ENCODE measurements at places on chromosomes 3 and 15. TPM values are rescaled to one million over a fixed set of nuclear protein-coding genes. Genes with fewer than 3 reads are reported as not detected.
A peak's percentile ranks its signal among the peaks of the same experiment; 100 is the strongest.

GRCh38 chr3:6524479-6524878 is 336.4 kb upstream of the GRM7 start:
- H3K4me1 ChIP-seq = no peaks in the 10 kb centered on the region
- H3K27ac ChIP-seq = no peak overlapping the region
- no peak overlapping the region for H3K4me3 ChIP-seq
- H3K27me3 ChIP-seq = no peaks in the 10 kb centered on the region

- H3K36me3 ChIP-seq = no peaks in the 10 kb centered on the region
- no peak overlapping the region for H3K4me3 ChIP-seq
- DNase-seq = no peak
- no peaks in the 10 kb centered on the region for H3K4me1 ChIP-seq
- H3K27ac ChIP-seq = no peak overlapping the region
Observed at GRCh38 chr15:92715758-92716157, 60.2 kb upstream of the FAM174B start.

DNA sequence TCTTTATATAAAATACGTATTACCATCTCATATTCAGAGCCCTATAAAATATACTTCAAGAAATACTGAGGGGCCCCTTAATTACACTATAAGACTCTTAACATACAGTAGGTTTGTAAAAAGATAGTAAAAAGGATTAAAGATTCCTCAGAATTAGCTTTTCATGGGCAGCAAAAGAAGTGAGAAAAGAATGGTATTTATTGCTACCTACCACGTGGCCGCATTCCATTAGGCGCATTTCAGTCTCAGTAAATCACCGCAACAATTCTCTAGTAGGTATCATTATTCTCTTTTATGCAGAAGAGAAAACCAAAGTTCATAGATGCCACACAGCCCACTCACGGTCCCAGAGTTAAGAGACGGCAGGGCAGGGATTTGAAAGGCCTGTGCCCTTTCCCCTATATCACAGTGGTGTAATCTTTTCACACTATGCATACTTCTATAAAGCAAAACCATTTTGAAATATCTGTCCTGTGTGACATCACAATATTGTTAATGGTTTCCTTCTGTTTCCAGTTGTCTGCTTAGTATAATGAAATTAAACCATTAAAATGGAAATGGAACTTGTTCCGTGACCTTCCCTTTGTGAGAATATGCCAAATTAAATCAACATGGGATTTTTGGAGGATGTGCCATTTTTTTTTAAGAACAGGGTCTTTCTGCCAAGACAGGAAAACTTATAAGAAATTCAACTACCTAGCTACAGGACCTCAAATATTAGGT is 1072.2 kb downstream of the FHIT start:
- DNase-seq = no peak
- H3K4me1 ChIP-seq = no peaks in the 10 kb centered on the region
- H3K27ac ChIP-seq = no peak overlapping the region

DNA sequence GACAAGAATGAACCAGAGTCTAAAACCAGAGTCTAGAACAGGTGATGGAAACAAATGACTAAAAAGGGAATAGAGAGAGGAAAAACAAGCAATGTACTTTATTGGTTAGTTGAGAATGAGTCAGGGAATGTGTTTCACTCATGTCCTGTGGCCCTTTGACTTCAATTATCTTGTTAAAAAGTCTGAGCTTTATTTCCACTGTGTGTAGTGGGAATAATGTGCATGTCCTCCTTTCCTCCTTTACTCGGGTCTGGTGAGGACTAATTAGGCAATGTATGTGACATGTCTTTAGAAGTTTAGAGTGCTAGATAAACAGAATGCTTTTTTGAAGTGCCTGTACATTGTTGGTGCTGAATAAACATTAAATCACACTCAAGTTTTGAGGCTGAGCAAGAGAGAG is 21.3 kb downstream of the LSAMP start:
- H3K4me3 ChIP-seq = no peak overlapping the region
- H3K4me1 ChIP-seq = no peaks in the 10 kb centered on the region
- no peaks in the 10 kb centered on the region for H3K27me3 ChIP-seq

DNA sequence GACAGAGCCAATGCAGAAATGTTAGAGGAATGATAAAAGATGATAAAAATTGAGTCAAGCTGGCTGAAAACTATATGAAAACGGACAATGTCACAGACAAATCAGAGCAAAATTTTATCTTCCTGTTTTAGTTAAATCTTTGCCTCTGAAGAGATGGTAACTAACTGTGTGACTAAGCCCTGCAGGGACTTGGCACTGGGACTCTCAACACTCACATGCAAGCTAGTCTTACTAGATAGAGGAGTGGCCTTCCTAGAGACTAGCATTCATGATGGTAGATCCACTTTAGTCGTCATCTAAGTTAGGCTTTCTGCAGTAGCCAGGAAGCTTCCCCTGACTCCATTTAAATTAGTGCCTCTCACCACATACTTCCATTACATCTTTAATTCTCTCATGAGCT is 4.1 kb downstream of the CCDC191 start:
- no peak overlapping the region for H3K27ac ChIP-seq
- no peak overlapping the region for H3K4me3 ChIP-seq
- H3K4me1 ChIP-seq = peaks cover 3% of the 10 kb centered on the region
- no peaks in the 10 kb centered on the region for H3K36me3 ChIP-seq
- DNase-seq = no peak

GRCh38 chr3:64354221-64354620 is 129.0 kb upstream of the PRICKLE2 start:
- no peaks in the 10 kb centered on the region for H3K27me3 ChIP-seq
- H3K4me1 ChIP-seq = no peaks in the 10 kb centered on the region
- DNase-seq = no peak

DNA sequence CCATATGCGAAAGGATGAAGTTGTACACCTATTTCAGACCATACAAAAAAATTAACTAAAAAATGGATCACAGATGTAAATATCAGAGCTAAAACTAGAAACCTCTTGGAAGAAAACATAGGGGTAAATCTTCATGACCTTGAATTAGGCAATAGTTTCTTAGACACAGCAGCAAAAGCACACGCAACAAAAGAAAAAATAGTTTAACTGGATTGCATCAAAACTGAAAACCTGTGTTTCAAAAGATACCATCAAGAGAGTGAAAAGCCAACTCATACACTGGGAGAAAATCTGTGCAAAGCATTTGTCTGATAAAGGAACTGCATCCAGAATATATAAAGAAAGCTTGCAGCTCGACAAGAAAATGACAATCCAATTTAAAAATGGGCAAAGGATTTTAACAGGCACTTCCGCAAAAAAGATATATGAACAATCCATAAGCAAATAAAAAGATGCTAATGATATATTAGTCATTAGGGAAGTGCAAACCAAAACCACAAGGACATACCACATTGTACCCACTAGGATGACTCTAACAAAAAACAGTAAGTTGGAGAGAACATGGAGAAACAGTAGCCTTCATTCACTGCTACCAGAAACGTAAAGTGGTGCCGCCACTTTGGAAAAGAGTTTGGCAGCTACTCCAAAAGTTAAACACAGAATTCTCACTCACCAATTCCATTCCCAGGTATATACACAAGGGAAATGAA is 263.1 kb downstream of the ADAMTS17 start:
- no peaks in the 10 kb centered on the region for H3K36me3 ChIP-seq
- no peak for DNase-seq
- H3K27ac ChIP-seq = no peak overlapping the region
- H3K27me3 ChIP-seq = no peaks in the 10 kb centered on the region
- H3K4me1 ChIP-seq = no peaks in the 10 kb centered on the region

- DNase-seq = peak; percentile 9
- H3K4me1 ChIP-seq = no peaks in the 10 kb centered on the region
- no peak overlapping the region for H3K4me3 ChIP-seq
- H3K36me3 ChIP-seq = no peaks in the 10 kb centered on the region
Observed at GRCh38 chr3:186151077-186151971, 42.4 kb upstream of the ETV5 start.

DNA sequence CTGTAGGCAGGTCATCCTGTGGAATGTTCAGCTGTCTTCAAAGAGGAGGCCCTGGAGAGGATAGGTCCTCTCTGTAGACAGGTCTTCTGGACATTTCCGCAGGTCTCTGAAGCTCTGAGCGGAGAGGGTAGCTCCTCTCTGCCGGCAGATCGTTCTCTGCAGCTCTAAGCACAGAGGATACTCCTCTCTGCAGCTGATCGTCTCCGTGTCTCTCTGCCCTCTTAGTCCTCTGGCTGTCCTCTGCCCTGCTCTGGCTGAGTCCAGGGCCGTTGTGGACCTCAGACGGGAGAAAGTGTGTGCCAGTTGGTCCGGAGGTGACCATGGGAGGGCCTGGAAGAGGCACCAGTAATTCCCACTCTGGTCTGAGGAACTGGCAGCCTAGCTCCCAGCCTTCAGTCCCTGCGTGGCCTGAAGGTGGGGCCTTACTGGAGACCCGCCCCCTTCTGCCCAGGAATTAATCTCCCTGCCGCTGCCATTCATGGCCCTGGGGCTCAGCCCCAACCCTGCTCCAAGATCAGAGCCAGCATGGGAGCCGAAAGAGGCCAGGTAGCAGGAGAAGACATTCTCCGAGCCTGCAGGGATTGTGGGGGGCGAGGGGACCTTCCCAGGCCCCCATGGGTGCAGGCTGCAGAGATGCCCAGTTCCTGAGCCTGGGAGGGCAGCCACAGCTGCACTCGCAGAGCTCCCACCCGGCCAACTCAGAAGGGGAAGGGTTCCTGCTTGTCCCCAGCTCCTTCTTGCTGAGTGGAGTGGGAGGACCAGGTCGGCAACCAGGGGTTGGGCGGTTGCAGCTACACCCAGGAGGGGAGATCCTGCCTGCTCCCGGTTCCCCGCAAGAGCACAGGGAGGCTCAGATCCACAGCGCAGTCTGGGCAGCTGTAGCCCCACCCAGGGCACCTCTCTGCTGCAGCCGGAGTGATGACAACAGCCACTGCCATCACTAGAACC is 488.7 kb downstream of the RSL24D1 start:
- H3K4me1 ChIP-seq = no peaks in the 10 kb centered on the region
- no peaks in the 10 kb centered on the region for H3K27me3 ChIP-seq
- no peak overlapping the region for H3K27ac ChIP-seq
- DNase-seq = no peak

DNA sequence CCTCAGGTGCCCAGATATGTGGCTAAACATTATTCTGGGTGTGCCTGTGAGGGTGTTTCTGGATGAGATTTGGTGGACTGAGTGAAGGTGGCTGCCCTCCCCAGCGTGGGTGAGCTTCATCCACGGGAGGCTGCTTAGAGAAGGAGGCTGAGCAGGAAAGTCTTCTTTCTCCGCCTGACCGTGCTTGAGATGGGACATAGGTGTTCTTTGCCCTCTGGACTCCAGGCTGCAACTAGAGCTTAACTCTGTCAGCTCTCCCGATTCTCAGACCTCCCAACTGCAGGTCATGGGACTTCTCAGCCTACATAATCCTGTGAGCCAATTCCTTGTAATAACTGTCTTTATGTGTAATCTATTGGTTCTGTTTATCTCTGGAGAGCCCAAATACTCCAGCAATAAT is 34.1 kb downstream of the RAB7A start:
- H3K27ac ChIP-seq = no peak overlapping the region
- DNase-seq = no peak
- H3K27me3 ChIP-seq = no peaks in the 10 kb centered on the region
- peaks cover 5% of the 10 kb centered on the region for H3K4me1 ChIP-seq
- no peak overlapping the region for H3K4me3 ChIP-seq

- H3K27me3 ChIP-seq = no peaks in the 10 kb centered on the region
- H3K4me3 ChIP-seq = no peak overlapping the region
- no peaks in the 10 kb centered on the region for H3K4me1 ChIP-seq
- H3K36me3 ChIP-seq = no peaks in the 10 kb centered on the region
Observed at GRCh38 chr3:162597226-162597625, 1100.6 kb downstream of the OTOL1 start.

GRCh38 chr15:73892446-73893226 is 19.3 kb downstream of the TBC1D21 start:
- H3K4me1 ChIP-seq = peaks cover 7% of the 10 kb centered on the region
- DNase-seq = no peak

GRCh38 chr3:141690431-141691072 is 47.5 kb upstream of the RNF7 start:
- no peak for DNase-seq
- no peak overlapping the region for H3K4me3 ChIP-seq
- H3K27me3 ChIP-seq = no peaks in the 10 kb centered on the region
- no peak overlapping the region for H3K27ac ChIP-seq
- H3K4me1 ChIP-seq = peaks cover 2% of the 10 kb centered on the region
- H3K36me3 ChIP-seq = no peaks in the 10 kb centered on the region

GRCh38 chr3:87498358-87499080 is 222.1 kb upstream of the POU1F1 start:
- H3K27ac ChIP-seq = no peak overlapping the region
- no peaks in the 10 kb centered on the region for H3K4me1 ChIP-seq
- H3K27me3 ChIP-seq = no peaks in the 10 kb centered on the region
- H3K4me3 ChIP-seq = no peak overlapping the region

DNA sequence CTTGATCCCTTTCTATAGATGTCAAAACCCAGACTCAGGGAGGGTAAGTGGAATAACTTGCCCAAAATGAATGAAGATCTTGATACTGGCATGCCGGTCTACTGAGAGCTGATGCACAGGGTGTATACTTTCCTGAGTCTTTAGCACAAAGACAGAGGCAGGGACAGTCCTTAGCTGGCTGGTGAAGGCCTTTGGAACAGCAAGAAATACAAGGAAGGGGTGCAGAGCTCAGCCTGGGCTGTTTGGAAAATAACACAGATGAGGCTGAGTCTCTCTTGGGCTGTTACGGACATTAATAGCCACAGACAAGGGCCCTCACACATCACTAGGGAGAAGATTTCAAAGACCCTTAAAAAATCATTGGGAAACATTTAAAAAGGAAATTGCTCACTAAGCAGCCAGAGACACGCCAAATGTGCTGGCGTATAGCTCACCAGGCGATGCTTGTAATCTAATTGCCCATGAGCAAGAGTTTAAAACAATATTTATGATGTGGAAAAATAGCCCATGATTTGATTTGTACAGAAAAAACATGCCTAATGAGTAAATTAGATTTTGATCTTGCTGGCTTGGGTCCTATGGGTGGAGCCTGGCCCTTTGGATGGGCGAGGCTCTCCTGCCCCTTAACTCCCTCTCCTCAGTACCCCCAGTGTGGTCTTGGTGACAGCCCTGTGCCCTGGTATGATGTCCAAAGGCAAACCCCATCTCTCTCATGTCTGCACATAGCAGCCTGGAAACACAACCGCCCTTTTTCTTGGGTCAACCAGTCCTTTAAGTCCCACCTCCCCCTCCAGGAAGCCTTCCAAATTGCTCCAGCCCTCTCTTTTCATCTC is 81.8 kb upstream of the MRPS22 start:
- no peak for DNase-seq
- no peaks in the 10 kb centered on the region for H3K27me3 ChIP-seq
- no peaks in the 10 kb centered on the region for H3K4me1 ChIP-seq
- no peak overlapping the region for H3K27ac ChIP-seq
- H3K36me3 ChIP-seq = no peaks in the 10 kb centered on the region

DNA sequence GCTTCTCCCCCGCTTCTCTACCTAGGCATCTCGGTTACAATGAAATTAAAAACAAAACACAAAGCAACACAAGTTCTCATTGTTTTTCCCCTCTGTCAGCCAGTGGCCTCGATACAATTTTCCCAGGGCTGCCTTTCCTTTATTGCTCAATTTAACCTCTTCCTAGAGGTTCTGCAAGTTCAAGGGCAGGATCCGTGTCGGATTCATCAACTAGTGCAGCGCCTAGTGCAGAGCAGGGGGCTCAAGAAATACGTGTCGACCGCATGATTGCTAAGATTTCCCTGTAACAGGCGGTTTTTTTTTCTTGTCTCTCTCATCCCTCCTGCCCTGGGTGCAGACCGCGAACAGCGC is 1.4 kb upstream of the BHLHE40 start:
- peaks cover 29% of the 10 kb centered on the region for H3K4me1 ChIP-seq
- H3K27ac ChIP-seq = peak overlapping the region; percentile 97
- peak overlapping the region; percentile 79 for H3K4me3 ChIP-seq

Gene SST
- not detected for total RNA-seq

Gene MESP2
- total RNA-seq = not detected

Gene IL16
- total RNA-seq = 8.5 TPM

Gene PLSCR4
- total RNA-seq = 87.2 TPM

Gene HIGD2B
- not detected for total RNA-seq

Gene SLC12A1
- not detected for total RNA-seq

Gene TRPM1
- total RNA-seq = not detected

Measured in ascending aorta (tissue), 2 donors.